Activated T-cell treated with anti-CD3 and anti-CD28 coated beads, Interleukin-2, amount 50 U/mL, for 4 hours (primary cell): ENCODE measurements at places on chromosomes 6 and 20.
A peak's percentile ranks its signal among the peaks of the same experiment; 100 is the strongest.

DNA sequence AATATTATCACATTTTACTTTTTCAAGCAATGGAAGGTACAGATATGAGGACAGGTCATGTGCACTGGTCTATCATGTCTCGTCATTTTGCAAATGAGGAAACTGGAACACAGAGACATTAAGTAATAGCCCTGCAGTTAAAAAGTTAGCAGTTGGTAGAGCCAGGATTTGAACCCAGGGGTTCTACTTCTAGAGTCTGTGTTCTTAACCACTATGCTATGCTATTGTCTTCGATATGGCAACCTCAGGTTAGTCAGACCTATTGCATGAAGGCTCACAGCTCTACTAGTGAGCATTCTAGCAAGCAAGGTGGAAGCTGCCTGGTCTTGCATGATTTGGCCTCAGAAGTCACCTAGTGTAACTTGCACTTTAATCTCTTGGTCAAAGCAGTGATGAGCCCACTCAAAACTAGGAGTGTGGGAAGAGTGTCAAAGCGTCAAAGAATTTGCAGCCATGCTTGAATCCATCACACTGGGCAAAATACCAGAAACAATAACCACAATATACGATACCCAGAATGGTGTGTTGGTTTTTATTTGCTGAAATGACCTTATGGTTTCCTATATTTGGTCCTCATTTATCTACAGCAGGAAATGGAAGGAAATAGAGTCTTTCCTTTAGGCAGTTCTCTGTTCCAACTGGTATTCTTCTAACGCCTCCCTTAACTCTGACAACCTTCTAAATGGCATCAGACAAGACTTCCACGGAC, 20.4 kb upstream of the BMP2 start:
- DNase-seq: no peak

DNA sequence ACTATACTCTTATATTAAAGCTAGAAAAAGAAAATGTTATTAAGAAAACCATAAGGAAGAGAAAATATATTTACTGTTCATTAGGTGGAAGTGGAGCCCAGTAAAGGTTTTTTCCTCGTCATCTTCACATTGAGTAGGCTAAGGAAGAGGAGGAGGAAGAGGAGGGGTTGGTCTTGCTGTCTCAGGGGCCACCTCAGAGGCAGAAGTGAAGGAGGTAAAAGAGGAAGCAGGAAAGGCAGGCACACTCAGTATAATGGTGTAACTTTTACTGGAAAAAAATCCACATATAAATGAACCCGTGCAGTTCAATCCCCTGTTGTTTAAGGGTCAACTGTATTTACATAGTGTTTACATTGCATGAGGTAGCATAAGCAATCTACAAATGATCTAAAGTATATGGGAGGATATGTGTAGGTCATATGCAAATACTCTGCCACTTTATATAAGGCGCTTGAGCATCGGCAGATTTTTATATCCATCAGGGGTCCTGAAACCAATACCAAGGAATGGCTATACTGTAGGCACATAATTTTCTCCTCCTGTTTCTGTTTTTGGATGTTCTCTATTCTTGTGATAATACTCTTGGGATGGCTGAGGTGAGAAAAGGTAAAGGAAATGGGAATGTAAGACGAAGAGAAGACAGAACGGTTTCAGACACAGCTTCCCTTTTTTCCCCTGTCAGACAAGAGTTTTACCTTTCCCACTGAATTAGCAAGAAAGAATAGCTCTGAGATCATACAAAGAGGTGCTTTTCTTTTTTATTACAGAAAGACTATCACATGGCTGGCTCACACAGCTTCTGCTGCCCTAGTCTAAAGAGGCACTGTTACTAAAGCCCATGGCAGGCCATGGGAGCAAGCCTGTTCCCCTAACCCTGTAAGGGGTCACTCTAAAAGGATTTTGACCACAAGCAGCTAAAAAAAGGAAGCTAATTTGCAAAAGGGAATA, 59.9 kb downstream of the NUDT3 start:
- no peak for DNase-seq

GRCh38 chr20:1818895-1819294, 76.3 kb upstream of the SIRPA start:
- DNase-seq: no peak

GRCh38 chr6:37690964-37691735, 6.5 kb downstream of the MDGA1 start:
- DNase-seq: no peak

- peak; percentile 54 for DNase-seq
These were observed 8.7 kb upstream of the GMEB2 start for GRCh38 chr20:63635431-63636141.

- DNase-seq: no peak
These were observed 67.5 kb upstream of the COL21A1 start for GRCh38 chr6:56314683-56315523.

DNA sequence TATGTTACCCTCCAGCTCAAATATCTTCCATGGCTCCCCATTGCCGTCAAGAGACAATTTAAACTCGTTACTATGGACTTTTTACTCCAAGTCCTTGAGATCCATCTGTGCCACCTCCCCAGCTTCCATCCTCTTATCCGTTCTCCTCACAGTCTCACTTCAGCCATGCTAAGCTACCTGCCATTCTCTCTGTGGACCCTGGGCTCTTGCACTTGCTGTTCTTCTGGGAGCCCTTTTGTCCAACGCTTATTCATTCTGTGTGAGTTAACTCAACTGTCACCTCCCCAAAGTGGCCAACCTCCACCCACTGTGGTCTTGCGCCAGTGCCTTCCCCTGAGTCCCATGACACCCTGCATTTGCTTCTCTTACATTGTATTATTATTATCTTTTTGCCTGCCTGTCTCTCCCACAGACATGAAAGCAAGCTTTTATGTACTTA, 132.4 kb downstream of the BCAS1 start:
- DNase-seq: no peak

GRCh38 chr6:26175033-26175427, 87.8 kb downstream of the HFE start:
- DNase-seq: no peak

DNA sequence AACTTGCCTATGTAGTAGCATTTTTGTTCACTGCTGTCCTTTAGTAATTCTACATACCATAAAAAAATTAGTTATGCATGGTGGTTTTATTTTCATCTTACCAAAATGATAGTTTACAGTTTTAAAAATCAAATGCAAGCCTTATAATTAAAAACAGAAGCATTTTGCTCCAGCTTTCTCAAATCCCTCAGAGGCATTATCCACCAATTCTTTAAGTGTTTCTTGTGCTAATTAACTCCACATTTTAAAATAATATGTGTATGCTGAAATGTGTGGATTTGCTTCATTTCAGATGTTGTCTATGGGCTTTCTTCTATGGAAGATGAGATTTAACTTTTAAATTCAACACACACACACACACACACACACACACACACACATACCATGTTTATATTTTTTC, 49.3 kb downstream of the PCSK2 start:
- DNase-seq: no peak

GRCh38 chr6:137706083-137706750, 160.8 kb upstream of the TNFAIP3 start:
- DNase-seq: no peak

- no peak for DNase-seq
These were observed 82.7 kb downstream of the SIM1 start for GRCh38 chr6:100382031-100382430.

GRCh38 chr20:35436177-35436573, 1.9 kb downstream of the GDF5 start:
- DNase-seq: no peak

GRCh38 chr20:11624704-11625103, 293.0 kb upstream of the BTBD3 start:
- DNase-seq: no peak

- no peak for DNase-seq
These were observed 50.0 kb upstream of the RNGTT start for GRCh38 chr6:89013438-89013837.

DNA sequence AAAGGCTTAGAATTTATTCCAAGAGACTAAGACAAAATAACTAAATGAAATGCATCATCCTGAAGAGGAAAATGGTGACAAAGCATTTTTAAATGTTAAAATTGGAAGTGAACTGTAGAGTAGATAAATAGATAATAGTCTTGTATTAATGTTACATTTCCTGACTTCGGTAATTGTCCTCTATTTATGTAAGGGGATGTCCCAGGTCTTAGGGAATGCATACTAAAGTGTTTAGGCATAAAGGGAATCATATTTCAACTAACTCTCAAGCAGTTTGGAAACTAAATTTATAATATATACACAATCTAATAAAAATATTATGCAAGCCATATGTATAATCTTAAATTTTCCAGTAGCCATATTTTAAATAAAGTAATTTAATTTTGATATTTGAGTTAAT, 159.3 kb downstream of the WDR27 start:
- DNase-seq: no peak

GRCh38 chr20:3276680-3277015, 37.7 kb upstream of the SLC4A11 start:
- DNase-seq: no peak

GRCh38 chr6:155630085-155630484, 174.4 kb upstream of the NOX3 start:
- no peak for DNase-seq

DNA sequence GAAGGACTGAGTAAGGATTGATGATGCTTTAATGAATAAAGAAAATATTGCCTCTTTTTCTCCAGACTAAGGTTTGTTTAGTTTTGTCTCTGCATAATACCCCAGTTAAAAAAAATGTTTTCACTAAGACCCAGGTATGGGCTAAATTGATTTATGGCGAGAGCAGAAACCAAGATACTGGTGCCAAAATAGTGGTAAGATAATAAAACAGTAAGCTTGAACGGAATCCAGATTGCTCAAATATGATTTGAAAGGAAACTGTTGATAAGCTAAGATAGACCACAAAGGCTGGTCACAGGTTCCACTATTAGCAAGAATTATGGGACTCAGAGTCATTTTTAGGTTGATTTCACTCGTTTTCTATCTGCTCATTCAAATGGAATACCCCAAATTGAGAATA, 831.2 kb downstream of the EPHA7 start:
- DNase-seq: no peak

GRCh38 chr20:58618351-58619076, 32.6 kb upstream of the STX16 start:
- DNase-seq: no peak

GRCh38 chr6:130995783-130996447, 67.1 kb downstream of the EPB41L2 start:
- no peak for DNase-seq

DNA sequence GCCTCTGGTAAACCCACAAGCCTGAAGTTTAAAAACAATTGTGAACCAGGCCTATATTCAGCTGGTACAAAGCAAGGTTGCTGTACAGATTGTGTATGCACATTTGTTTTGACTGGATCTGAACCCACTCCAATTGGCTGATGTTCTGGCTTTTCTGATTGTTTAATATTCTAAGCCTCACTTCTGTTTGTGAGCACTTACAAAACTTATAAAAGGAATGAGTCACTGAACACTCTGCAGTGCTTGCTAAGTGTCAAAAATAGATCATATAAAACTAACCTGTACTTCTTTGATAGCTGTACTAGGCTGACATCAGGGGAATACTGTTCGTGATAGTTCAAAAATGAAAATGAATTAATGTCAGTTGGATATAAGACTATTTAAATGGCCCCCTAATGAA, 12.1 kb downstream of the COL21A1 start:
- no peak for DNase-seq

DNA sequence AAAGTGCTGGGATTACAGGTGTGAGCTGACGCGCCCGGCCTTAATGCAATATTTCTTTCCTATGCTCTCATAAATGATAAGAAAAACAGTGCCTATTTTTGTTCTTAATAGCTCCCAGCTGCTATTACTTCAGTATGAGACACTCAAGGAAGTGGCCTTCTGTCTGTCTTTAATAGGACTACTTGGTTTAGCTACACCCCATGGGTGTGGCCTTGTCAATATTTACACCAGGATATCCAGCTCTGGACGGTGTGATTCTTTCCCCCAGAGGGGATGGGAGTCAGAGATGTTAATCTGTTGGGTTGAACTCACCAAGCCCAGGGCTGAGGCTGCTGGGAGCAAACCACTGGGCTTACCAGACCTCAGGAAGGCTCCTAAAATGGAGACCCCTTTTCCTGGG, 134.2 kb downstream of the CEP57L1 start:
- DNase-seq: no peak

DNA sequence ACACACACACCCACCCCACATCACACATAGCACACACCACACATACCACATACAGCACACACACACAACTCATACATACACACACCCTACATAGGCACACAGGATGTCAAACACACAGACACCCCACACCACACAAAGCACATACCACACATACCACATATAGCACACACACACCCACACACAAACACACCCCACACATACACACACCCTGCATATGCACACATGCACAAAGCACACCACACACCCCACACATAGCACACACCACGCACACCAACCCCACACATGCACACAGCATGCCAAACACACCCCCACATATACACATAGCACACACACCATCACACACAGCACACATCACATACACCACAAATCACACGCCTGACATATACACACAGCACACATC, 79.1 kb downstream of the RAMACL start:
- DNase-seq: no peak

DNA sequence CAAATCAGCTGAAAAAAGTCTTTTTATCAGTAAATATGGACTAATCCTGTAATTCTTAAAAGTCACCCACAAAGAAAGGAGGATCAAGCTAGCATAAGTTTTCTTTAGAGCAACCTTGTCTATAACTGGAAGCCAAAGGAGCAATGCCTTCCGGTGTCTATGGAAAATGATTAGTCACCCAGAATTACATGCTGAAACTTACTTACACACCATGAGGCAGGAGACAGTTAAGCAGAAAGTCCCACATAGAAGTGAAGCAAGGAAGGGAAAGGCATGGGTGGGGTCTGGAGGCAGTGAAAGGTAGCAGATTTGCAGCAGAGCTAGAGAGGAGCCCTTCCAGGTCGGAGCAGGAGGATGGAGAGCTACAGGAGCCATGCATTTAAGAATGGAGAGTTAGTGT, 153.7 kb upstream of the RIPOR2 start:
- DNase-seq: no peak

GRCh38 chr20:62935204-62935967, 2.6 kb upstream of the GID8 start:
- no peak for DNase-seq

DNA sequence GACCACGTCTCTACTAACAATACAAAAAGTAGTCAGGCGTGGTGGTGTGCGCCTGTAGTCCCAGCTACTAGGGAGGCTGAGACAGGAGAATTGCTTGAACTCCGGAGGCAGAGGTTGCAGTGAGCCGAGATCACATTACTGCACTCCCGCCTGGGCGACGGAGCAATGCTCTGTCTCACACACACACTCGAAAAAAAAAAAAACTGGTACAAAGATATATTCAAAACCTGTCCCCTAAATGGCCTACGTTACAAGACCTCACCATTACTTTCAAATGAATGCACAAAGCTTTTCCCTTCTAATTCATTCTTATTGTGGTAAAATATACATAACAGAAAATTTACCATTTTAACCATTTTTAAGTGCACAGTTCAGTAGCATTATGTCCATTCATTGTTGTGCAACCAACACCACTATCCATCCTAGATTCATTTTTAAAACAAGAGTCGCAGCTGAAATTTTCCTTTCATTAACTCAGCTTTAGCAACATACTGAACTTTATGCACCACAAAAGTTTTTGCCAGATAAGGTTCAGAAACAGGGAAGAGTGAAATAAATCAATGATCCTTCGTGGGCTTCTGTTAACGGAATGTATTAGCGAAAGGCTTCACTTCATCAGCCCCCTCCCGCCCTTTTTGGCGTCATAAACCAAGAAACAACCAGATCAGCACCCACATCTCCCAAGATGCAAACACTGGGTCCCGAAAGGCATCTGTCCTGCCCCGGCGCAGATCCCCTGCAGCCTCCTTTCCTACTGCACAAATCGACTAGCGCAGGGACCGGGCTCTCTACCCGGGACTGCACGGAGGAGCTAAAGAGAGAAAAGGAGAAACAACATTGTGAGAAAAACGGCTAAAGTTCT, 825 bp upstream of the FAM135A start:
- no peak for DNase-seq
